A673 (cell line): ENCODE measurements at places on chromosomes 5 and 9.

GRCh38 chr9:97545486-97545885 is 44.0 kb downstream of the TMOD1 start:
- DNase-seq = no peak

- no peak for DNase-seq
Observed at GRCh38 chr9:111187376-111187775, 142.6 kb downstream of the OR2K2 start.

GRCh38 chr5:74392711-74393351 is 247.7 kb downstream of the ENC1 start:
- no peak for DNase-seq

- DNase-seq = no peak
Observed at GRCh38 chr5:132549576-132549975, 6.3 kb upstream of the IL5 start.

DNA sequence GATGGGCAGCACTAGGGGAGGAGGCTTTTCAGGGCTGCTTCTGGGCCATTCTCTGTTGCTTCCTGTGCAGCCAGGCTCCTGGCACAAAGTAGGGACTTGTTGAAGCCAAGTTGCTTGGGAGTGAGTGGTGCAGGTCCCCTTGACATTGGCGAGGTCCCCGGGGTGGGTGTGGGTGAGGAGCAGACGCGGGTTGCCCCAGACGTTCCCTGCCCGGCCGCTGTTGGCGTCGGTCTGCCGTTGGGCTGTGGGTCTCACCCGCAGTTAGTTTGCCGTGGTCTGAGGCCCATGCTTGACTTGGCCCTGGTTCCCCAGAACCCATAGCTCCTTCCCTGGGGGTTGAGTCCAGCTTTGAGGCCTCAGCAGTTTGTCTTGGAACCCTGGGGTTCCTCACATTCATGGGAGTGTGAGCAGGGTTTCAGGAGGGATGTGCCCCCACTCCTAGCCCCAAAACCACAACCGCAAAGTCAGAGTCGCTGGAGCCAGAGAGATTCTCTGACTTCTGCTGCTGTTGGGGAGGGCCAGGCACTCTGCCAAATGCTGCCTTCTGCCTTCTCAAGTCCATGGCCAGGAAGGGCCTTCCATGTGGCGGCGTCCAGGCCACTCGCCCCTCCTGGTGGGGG is 77.5 kb downstream of the RXRA start:
- no peak for DNase-seq
